ENCODE measurements at places on chromosomes 1 and 21. TPM values are rescaled to one million over a fixed set of nuclear protein-coding genes. Genes with fewer than 3 reads are reported as not detected.

Gene DIO1
- not detected for total RNA-seq

Gene ERG
- 14.5 TPM for total RNA-seq

Gene REN
- total RNA-seq = not detected

Gene KCNK2
- 0.91 TPM for total RNA-seq

Gene DDR2
- 6.7 TPM for total RNA-seq

Gene OR2T35
- not detected for total RNA-seq

All from psoas muscle (tissue), 8 donors.